ENCODE measurements at places on chromosomes 7 and 10.

- DNase-seq, result no peak
Measured at GRCh38 chr10:72239409-72239808, 23.3 kb upstream of the ASCC1 start.

DNA sequence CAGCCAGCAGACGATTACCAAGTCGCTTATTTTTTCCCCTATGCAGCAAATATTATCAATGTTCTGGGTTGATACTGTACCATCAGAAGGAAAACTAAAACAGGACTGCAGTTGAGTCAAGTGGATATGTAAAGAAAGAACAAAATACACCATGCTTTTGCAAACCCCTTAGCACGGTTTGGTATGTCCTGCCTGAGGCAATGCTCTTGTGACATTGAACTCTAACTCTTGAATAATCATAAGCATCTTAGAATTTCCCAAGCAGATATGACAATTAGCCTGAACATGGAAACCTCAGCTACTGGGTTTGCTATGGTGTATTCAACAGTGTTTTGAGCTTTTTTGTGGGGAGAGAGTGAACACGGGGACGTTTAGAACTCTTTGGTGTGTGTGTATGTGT, 107.4 kb downstream of the ETV1 start:
- DNase-seq, result no peak

GRCh38 chr10:120987359-120987758, 136.2 kb downstream of the WDR11 start:
- DNase-seq, result no peak

DNA sequence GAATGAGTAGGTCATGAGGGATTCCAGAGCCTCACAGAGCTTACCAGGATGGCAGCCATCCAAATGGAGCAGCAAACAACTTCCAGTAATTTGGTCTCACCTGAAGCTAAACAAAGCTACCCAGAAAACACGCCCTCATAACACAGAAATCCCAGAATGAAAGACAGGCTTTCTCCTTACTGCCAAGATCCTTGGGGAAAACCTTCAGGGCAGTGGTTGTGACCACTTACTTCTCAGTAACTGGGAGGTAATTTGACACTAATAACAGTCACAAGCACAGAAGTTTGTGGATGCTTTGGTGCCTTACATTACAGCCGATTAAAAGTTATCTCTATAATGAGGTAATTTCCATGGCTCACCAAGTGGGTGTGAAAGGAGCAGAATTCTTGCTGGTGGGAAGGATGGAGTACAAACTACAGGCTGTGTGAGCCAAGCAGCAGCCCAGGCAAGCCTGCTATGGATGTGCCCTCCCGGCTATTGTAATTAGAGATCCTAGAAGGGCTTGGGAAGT, 10.4 kb downstream of the WDR91 start:
- no peak for DNase-seq

DNA sequence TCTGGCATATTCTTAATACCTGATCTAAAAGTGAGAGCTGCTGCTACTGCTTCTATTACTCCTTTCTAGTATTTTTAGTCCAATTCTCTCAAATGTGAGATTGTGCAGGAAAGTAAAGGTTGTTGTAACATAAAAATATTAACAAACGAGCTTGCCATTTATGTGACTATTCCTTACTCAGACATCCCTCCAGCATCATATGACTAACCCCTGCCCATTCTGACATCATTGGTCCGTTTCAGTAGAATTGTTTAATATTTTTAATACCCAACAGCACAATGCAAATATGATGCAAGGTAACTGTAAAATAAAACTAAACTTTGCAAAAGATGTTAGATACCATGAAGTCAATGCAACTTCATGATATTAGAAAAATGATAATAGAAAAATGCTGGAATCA, 83.6 kb downstream of the CFAP58 start:
- no peak for DNase-seq

- DNase-seq, result no peak
Measured at GRCh38 chr7:142882338-142882678, 3.2 kb downstream of the TRPV6 start.

- DNase-seq, result no peak
Measured at GRCh38 chr7:65342723-65343629, 30.7 kb upstream of the ZNF92 start.

DNA sequence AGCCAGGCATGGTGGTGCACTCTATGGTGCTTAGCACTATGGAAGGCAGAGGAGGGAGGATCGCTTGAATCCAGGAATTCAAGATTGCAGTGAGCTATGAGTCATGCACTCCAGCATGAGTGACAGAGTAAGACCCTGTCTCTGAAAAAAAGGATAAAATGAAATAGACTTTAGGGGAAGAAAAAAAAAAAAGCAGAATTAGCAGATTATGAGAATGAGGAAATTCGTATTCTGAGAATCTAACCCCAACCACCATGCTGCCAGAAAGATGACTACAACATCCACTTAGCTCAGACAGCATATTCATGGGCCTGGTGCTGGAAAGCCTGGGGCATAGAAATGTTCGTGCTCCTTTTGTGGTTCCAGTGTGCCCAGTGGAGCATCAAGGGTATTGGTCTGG, 63.3 kb downstream of the TMEM26 start:
- no peak for DNase-seq

GRCh38 chr7:100942045-100942774, 7.1 kb upstream of the MUC3A start:
- no peak for DNase-seq

DNA sequence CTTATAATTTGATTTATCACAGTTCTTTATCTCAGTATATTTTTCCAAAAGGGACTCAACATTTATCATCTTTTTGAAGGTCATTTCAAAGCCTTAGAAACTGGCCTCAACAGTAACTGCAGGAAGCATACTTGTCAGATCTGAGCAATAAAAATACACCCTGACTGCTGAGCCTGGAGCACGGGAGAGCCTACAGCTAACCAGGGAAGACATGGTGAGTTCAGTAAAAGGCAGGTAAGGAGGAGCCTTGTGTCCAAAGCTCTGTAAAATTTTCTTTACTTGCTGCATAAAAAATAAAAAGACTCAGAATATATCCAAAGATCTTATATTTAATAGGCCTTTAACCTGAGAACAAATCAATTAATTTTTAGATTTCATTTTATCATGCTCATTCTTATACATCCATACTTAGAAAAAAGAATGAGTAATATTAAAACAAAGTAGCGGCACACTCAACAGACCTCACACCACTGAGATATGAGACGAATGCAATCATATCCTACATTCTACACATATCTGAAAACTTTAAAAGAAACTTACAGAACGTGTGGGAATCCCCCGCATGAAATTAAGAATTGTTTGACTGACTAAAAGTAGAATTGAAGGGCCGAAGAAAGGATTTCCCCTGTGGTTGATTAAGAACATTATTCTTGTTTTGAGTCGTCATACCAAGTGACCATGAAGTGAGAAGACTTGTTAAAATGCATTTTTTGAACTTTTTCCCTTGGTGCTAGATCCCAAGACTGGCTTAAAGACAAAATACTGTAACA, 296.4 kb upstream of the MKLN1 start:
- DNase-seq, result no peak

Measured in breast epithelium (tissue), 4 donors.